ENCODE measurements at places on chromosomes 2 and 18.

DNA sequence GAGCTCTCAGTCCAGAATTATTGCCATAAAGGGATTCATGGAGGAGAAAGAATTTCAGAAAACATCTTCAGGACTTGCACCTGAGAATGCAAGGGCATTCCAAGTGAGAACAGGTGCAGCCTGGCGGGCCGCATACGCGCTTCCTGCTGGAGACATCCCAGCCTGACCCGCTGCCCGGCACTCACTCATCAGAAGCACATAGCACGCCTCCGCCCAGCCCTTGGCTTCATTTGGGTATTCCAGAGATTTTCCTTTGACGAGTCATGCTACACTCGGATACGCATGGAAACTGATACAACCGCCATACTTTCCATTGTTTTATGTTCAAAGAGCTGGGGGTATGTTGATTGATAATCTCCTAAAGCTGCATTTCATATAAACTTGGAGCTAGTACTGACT, 228.0 kb upstream of the ID2 start:
- DNase-seq = no peak

DNA sequence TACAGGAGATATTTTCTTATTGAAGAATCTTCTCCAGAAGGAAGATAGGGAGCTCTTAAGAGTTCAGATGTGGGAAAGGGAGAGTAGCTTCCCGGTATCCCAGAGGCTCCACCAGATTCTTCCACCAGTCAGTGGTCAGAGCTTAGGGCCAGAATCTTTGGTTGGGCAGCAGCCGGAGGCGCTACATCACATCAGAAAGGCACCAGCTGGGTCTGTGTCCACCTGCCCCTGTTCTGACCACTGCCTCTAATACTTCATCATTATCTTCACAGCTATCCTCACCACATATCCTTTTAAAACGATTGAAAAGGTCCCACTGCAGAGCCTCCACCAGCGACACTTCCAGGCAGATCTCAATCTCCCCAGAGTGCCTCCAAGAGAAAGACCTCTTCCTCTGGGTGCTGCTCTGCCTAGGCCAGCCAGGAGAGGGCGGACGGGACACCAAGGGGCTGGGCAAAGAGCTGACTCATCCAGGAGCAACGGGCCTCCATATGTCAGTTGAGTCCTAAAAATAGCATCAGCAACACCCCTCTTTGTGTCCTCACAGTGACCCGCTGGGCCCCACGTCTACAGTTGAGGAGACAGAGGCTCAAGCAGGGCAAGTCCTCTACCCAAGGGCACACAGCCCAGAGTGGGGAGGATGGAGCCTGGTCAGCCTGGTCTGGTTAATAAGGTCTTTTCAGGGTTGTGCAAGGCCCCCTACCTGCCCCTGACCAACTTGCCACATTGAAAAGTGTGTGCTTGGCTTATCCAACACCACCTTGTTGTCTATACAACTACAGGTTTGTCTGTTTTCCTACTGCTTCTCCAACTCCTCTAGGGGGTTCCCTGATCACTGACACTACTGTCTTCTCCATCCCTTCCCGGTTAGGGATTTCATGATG, 81.2 kb downstream of the ADD2 start:
- DNase-seq = no peak

GRCh38 chr2:60544954-60545560, 8.4 kb downstream of the BCL11A start:
- no peak for DNase-seq

DNA sequence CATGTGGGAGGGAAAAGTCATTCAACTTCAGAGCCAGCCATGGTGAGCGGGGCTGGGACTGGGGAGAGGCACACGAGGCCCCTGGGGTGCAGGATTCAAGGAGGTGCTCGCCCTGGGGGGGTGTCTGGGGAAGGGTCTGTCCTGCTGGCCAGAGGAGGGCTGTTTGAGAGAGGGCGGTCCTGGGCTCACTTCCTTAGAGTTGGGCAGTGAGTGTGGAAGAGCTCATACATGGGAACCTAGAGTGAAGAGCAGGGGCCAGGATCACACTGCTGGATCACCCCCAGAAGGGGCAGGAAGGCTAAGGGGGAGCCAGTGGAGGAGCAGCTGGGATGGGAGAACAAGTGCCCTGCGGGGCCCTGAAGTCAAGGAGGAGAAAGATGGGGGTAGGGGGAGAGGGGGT, 6.5 kb downstream of the SH3BP4 start:
- DNase-seq = no peak

DNA sequence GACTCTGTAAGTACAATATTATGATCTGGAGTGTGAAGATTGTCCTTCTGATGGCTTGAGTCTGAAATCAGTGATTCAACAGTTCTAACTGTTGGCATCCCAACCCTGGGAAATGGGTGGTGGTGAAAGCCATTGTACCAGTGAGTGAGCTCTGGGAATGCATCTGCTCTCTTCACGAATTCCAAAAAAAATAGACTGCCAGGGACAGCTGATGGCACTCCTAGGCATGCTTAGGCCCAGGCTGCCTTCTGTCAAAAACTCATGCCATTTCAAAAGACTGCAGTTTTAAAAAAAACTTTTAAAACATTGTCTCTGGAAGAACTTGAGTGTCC, 20.3 kb downstream of the OXER1 start:
- DNase-seq = no peak

DNA sequence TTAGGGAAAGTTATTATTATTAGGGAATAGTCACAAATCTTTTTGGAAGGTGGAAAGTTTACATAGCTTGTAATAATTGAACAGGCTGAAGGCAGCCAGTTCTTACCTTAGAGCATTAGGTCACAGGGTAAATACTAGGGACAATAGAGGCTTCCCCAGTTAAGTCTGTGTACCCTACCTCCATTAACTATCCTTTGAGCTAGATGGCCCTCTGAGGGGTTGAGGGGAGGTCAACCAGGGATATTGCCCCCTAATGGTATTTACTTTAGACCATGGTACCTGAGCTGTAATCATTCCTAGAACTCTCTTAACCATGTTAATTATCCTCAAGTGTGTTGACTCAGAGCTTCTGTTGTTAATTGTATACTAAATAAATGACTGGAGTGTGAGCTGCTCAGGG, 120.5 kb upstream of the SCN7A start:
- DNase-seq = no peak

DNA sequence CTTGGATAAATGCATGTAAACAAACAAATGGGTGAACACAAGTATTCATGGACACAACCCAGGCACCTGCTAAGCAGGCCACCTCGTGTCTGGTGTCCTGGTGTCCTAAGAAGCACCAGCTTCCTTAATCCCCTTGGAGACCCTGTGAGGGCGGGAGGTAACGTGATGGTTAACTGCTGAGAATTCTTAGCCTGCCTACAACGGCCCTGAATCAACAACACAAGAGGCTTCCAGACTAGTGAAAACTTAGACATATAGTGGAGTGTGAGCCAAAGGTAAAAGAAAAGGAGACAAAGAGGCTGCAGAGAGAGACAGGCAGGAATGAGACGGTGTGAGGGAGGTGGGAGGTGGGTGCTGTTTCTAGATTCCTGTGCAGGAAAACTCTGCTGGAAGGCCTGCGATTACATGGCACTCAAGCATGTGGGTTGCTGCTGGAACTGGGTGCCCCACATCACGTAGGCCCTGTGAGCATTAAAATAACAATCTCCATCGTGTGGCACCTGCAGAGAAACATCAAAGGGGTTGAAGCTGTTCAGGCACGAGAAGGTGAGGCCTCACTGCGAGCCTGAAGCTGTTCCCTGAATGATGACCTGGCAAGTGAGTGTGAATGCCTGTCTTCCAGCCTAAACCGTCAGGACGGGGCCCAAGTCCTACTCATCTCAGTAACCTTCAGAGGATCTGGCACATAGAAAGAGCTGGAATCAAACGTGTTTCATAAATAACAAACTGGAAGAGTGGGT, 64.2 kb downstream of the RPL37A start:
- DNase-seq = no peak

GRCh38 chr18:26536664-26537063, 11.7 kb downstream of the KCTD1 start:
- DNase-seq = no peak

DNA sequence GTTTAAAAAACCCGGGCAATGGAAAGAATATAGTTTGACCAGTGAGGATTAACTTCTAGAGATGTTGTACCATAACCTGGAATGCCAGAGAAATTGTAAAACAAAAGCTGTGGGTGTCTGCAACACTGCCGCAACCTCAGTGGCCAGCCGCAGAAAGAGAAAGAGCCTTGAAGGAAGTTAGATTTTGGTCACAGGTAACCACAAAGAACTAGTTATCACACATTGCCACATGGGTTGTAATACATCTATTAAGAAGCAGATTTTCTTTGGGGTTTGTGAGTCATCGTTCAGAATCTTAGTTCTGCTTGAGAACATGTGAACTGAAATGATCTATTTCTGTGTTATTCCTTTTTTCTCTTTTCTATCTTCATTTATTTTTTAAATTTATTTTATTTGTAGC, 222.9 kb upstream of the AGAP1 start:
- DNase-seq = no peak

- no peak for DNase-seq
These were observed at the start of gene GALNT13 for GRCh38 chr2:153871231-153872221. Gene GALNT13 (plus strand): TSS chr2:153871922.

- no peak for DNase-seq
These were observed 329.9 kb downstream of the TRIB2 start for GRCh38 chr2:13046557-13047165.

DNA sequence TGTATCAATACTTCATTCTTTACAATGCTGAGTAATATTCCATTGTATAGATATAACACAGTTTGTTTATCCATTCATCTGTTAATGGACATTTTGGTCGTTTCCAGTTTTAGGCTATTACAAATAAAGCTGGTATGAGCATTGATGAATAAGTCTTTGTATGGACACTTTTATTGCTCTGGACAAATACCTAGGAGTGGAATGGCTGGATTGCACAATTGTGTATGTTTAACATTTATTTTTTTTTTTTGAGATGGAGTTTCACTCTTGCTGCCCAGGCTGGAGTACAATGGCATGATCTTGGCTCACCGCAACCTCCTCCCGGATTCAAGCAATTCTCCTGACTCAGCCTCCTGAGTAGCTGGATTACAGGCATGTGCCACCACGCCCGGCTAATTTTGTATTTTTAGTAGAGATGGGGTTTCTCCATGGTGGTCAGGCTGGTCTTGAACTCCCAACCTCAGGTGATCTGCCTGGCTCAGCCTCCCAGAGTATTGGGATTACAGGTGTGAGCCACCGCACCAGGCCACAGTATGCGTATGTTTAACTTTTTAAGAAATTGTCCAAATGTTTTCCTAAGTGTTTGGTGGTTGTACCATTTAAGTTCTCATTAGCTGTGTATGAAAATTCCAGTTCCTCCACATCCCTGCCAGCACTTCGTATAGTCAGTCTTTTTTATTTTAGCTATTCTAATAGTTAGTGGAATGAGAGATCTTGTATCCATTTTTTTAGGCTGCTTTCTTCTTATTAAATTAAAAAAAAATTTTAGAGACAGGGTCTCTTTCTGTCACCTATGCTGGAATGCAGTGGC, 194.9 kb upstream of the HAAO start:
- no peak for DNase-seq

GRCh38 chr2:83991992-83992391, 467.1 kb downstream of the SUCLG1 start:
- DNase-seq = no peak
